ENCODE measurements at places on chromosomes 1 and 21.

DNA sequence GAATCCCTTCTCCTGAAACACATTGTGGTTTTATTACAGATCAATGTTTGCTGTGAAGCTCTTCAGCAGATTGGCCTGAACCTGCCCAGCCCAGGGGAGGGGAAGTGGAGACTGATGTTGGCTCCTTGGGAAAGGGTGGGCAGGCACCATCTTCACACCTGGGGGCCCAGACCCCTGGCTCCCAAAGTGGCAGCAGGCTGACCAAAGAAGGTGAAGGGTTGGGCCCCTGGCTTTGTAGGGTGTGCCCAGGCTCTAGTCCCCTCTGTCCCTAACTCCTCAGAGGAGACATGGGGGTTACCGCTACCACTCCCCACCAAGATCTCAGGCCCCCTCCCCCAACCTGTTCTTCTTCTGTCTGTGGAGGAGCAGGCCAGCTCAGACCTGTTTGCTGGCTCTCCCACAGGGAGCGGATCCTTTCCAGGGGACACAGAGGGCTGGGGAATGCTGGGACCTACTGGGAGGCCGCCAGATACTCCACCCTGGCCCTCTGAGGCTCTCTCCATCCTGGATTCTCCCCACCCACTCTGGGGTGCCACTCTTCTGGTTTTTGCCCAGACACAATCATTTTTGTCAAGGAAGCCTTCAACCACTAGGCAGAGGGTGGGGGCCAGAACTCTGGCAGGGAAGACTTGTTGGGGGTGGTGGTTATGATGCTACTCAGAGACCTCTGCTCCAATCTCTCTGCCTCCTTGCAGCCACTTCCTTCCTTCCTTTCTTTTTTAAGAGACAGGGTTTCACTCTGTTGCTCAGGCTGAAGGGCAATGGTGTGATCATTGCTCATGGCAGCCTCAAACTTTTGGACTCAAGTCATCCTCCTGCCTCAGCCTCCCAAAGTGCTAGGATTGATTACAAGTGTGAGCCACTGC lies 5.0 kb upstream of the EFNA3 start:
- no peak for DNase-seq

GRCh38 chr1:185425163-185425562 lies 108.1 kb upstream of the IVNS1ABP start:
- DNase-seq: no peak

GRCh38 chr1:119011706-119012105 lies 23.6 kb upstream of the TBX15 start:
- DNase-seq: no peak

- DNase-seq: no peak
Observed at GRCh38 chr21:40282912-40283886, 416.0 kb downstream of the PCP4 start.

DNA sequence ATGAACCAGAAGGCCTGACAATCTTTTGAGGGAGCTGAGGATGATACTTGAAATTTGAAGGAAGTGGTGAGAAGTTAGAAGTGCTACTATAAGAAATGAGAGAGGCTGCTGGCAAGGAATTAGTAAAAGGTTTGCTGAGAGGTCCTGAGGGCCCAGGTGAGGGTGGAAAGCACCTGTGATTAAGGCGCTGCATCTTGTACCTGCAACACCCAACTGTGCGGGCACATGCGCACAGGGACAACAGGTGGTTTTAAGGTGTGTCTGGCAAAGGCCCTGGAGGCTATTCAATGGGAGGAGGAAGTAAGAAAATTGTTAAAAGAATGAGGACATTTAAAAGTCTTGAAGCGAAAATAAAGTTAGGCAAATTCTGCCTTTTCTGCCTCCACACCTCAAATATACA lies 349.3 kb downstream of the RGS7 start:
- no peak for DNase-seq

GRCh38 chr1:234841710-234842231 lies 231.8 kb upstream of the IRF2BP2 start:
- DNase-seq: no peak

GRCh38 chr1:214199585-214199984 lies 81.4 kb upstream of the SMYD2 start:
- no peak for DNase-seq

- DNase-seq: no peak
Observed at GRCh38 chr1:61104220-61104671, 21.9 kb downstream of the NFIA start.

DNA sequence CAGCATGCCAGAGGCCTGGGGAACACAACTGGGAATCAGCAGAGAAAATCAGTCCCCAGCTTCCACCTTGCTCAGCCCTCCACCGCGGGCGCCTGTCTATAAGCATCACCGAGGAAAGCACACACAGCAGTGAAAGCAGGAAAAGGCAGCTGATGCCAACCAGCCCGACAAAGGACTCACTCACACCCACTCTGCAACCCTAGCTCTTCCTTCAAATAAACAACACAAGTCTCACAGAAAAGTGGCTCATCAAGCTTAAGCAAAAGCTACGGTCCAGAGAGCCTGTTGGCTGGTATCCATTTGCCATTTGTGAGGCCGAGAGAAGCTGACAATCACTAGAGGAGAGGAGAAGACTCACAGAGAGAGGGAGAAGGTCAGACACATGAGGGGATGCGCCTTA lies 27.1 kb downstream of the MRAP start:
- no peak for DNase-seq
